Spleen (tissue), 13 donors: ENCODE measurements at places on chromosomes 7 and 10. TPM values are rescaled to one million over a fixed set of nuclear protein-coding genes. Genes with fewer than 3 reads are reported as not detected.

The CPN1 gene
- not detected for polyA plus RNA-seq

The CD36 gene
- polyA plus RNA-seq: 35.7 TPM

The FKBP6 gene
- polyA plus RNA-seq: 0.51 TPM

The CNNM1 gene
- not detected for polyA plus RNA-seq

The OPN4 gene
- not detected for polyA plus RNA-seq

The PKD2L1 gene
- polyA plus RNA-seq: 4.8 TPM

The CALHM3 gene
- not detected for polyA plus RNA-seq

The SFR1 gene
- 9.9 TPM for polyA plus RNA-seq

The PAX4 gene
- polyA plus RNA-seq: not detected

The LRMDA gene
- 7.3 TPM for polyA plus RNA-seq
